ENCODE measurements at places on chromosomes 6 and 20. TPM values are rescaled to one million over a fixed set of nuclear protein-coding genes. Genes with fewer than 3 reads are reported as not detected.

Gene POU5F1
- total RNA-seq = under 0.01 TPM

Gene EDN1
- total RNA-seq = 0.26 TPM

Gene MOG
- total RNA-seq = not detected

Gene TRIM31
- not detected for total RNA-seq

Gene SLPI
- 0.17 TPM for total RNA-seq

Gene ETV7
- 1.0 TPM for total RNA-seq

All from fibroblast of lung (primary cell).